ENCODE measurements at places on chromosomes 7 and 10. TPM values are rescaled to one million over a fixed set of nuclear protein-coding genes. Genes with fewer than 3 reads are reported as not detected.

DNA sequence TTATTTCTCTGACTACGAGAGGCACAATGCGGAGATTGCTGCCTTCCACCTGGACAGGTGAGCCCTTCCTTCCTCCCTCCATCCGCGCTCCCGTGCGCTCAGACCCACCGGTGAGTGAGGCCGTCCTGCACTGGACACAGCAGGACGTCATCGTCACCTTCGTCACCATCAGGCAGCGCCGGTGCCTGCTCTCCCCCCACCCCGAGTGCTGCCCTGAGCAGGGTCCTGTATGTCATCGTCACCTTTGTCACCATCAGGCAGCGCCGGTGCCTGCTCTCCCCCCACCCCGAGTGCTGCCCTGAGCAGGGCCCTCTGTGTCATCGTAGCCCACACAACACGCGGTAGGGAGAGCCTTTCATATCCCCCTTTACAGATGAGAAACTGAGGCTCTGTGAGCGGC is 43.5 kb upstream of the FOXL3 start:
- no peak for DNase-seq

DNA sequence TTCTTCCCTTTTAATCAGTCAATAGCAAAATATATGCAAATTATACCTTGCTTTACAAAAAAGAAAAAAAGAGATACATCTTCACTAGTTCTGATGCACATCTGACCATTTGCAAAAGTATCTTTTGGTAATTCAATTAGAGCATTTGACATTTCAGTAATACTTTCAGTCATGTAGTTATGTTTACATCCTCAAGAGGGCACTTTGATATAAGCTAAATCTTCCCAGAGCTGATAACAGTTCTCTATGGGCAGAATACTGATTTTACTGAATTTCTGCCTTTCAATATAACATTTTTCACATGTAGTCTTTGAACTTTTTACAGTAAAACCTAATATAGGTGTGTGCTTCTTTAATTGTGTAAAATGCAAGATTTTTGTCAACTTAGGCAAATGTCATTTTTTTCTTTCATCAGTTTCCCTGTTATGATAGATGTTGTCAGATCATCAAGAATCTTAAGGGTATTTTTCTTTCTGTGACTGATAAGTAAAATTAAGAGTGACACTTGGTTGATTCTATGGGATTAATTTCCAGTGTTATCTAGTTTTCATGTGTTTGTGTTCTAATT is 703.5 kb upstream of the SEMA3D start:
- no peak for DNase-seq

DNA sequence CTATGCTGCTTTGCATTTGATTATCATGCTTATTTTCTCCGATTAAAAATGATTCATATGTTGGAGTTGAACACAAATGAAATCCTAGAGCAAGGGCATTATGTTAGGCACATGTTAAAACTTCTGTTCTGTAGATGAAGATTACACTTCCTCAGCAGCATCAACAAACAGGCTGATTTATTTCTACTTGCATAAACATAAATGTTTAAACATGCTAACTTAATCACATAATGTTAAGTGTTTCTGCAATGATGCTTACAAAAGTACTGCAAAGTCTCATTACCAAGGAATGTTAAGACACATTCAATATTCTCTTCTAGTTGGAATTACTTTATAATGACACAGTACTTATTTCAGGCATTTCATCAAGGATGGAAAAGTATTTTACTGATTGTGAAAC is 770.8 kb downstream of the ANKRD7 start:
- DNase-seq, result no peak

GRCh38 chr7:30471205-30471604 is 7.4 kb downstream of the NOD1 start:
- DNase-seq, result peak; percentile 49

- no peak for DNase-seq
These were observed 88.8 kb upstream of the RET start for GRCh38 chr10:42988069-42988468.

Gene PON2
- polyA plus RNA-seq, result 51.0 TPM
